Activated naive CD4-positive, alpha-beta T cell treated with anti-CD3 and anti-CD28 coated beads, Interleukin-2, amount 10 ng/mL, durations not matched to agents 7 days and 5 days (primary cell): ENCODE measurements at places on chromosomes 7 and 10.

- H3K4me3 ChIP-seq = no peak overlapping the region
- H3K27ac ChIP-seq = no peak overlapping the region
- no peaks in the 10 kb centered on the region for H3K4me1 ChIP-seq
- no peaks in the 10 kb centered on the region for H3K36me3 ChIP-seq
- H3K27me3 ChIP-seq = no peaks in the 10 kb centered on the region
Observed at GRCh38 chr7:81822811-81823210, 53.0 kb upstream of the HGF start.

DNA sequence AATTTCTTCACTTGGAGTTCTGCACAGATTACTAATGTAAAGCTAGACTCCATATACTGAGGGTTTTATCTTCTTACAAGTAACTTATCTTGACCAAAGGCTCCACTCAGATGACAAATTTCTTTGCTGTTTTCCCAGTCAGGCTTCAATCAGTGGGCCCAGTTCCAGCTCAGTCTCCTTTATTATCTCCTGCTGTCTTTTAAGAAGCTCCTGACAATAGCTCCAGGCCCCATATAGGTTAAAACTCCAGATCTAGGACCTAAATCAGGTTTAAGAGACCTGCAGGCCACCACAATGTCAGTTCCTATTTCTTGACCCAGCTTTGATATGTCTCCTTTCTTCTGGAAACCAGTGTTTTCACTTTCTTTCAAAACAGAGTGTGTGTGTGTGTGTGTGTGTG is 165.2 kb downstream of the RELN start:
- H3K27ac ChIP-seq = no peak overlapping the region
- no peak for DNase-seq
- H3K36me3 ChIP-seq = no peaks in the 10 kb centered on the region

- H3K36me3 ChIP-seq = no peaks in the 10 kb centered on the region
- no peak for DNase-seq
- H3K4me1 ChIP-seq = no peaks in the 10 kb centered on the region
- H3K4me3 ChIP-seq = no peak overlapping the region
- H3K27ac ChIP-seq = no peak overlapping the region
Observed at GRCh38 chr10:63120554-63120953, 12.6 kb upstream of the NRBF2 start.

DNA sequence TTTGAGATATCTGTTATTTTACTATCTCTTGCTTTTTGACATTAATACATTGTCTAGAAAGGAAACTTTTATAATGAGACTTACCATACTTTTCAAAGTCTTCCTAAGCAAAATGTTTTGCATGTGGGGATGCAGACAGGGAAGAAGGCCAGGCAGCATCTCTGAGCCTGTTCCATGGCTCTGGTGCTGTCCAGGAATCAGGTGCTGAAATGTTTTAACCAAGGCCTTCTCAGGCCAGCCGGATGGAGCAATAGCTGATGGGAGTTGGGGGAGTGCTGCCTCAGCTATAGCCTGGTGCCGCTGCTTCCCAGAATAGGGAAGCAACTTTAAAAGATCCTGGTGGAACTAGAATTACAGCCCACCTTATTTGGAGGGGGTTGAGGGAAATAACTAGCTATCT is 38.5 kb downstream of the CRTAC1 start:
- no peak overlapping the region for H3K27ac ChIP-seq
- no peaks in the 10 kb centered on the region for H3K36me3 ChIP-seq
- no peak overlapping the region for H3K4me3 ChIP-seq
- H3K27me3 ChIP-seq = no peaks in the 10 kb centered on the region
- H3K4me1 ChIP-seq = no peaks in the 10 kb centered on the region

GRCh38 chr10:86373251-86373650 is 6.7 kb upstream of the GRID1 start:
- no peak overlapping the region for H3K4me3 ChIP-seq
- H3K27me3 ChIP-seq = peaks cover 74% of the 10 kb centered on the region
- no peak overlapping the region for H3K27ac ChIP-seq
- DNase-seq = no peak

GRCh38 chr7:134330974-134331373 is 14.2 kb upstream of the SLC35B4 start:
- no peak overlapping the region for H3K27ac ChIP-seq
- no peak for DNase-seq
- no peaks in the 10 kb centered on the region for H3K36me3 ChIP-seq
